ENCODE measurements at places on chromosomes 1 and 21.
A peak's percentile ranks its signal among the peaks of the same experiment; 100 is the strongest.

- no peak for DNase-seq
Measured at GRCh38 chr1:81430236-81430938, 370.3 kb upstream of the ADGRL2 start.

- DNase-seq: no peak
Measured at GRCh38 chr21:30957010-30957409, 75.6 kb upstream of the KRTAP11-1 start.

DNA sequence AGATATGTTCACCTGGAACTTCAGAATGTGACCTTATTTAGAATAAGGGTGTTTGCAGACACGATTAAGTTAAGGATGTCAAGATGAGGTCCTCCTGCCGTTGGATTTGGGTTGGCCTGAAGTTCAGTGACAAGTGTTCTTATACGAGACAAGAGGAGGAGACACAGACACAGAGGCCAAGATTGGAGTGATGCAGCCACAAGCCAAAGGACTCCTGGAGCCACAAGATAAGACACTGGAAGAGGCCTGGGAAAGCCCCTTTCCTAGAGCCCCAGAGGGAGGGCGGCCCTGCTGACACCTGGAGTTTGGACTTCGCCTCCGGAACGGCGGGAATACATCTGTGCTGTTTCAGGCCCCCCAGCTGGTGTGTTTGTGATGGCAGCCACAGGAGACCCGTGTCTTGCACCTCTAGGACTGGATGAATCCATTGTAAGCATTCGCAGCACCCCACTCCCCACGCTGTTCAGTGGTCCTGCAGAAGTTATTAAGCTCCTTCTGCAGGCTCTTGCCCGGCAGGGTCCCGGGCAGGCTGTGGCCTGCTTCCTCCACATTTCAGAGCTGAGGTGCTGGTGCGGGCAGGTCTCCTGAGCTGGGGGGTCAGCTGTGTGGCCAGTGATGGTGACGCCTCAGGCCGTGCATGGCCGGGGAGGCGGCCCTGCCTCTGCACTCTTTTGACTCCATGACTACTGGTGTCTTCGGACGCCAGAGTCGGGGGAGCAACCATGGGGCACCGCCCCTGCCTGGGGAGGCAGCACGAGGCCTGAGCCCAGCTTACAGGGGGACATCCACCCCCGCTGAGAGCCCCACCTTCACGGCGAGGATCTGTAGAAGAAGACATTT is 34.6 kb downstream of the UMODL1 start:
- no peak for DNase-seq

GRCh38 chr21:37424396-37424795 is 57.8 kb downstream of the DYRK1A start:
- no peak for DNase-seq

DNA sequence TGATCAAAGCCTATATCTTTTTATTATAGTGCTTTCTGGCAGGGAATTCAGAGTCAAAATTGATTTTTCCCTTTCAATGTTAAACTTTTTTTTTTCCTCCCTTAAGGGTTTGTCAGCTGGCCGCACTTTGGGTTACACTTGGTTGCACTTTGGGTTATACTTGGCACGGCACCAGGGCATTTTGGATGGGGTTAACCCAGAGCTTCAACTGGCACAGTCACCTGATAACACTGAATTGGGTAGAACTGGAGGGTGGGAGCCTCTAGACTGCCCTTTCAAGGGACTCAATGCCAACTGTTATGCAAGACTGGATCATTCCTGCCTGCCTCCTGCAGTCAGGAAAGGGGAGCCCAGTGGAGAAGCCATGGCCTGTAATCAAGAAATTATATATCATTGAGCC is 211.5 kb downstream of the KCNJ6 start:
- no peak for DNase-seq

DNA sequence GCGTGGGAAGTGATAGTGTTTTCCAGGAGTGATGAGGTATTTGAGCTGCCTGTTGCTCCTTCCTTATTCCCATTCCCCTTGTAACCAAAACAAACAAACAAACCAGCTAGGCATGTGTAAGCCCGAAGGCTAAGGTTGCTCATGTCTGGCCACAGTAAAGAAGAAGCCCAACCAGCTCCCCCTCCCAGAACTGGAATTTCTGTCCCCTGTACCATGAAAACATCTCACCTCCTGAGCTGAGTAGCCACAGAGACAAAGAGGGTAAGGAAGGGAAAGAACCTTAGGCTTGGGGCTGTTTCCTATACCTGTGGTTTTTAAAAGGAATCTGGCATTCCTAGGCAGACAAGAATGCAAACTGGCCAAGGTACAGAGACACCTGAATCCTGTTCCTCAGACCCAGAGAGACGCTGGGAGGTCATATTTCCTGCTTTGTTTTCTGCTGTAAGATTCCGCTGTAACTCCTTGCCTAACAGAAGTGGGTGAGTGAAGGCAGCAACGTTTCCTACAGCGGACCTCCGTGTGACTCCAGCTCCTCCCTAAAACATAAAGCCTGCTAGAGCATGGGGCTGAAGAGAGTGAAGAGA is 41.7 kb upstream of the RAB4A start:
- no peak for DNase-seq

DNA sequence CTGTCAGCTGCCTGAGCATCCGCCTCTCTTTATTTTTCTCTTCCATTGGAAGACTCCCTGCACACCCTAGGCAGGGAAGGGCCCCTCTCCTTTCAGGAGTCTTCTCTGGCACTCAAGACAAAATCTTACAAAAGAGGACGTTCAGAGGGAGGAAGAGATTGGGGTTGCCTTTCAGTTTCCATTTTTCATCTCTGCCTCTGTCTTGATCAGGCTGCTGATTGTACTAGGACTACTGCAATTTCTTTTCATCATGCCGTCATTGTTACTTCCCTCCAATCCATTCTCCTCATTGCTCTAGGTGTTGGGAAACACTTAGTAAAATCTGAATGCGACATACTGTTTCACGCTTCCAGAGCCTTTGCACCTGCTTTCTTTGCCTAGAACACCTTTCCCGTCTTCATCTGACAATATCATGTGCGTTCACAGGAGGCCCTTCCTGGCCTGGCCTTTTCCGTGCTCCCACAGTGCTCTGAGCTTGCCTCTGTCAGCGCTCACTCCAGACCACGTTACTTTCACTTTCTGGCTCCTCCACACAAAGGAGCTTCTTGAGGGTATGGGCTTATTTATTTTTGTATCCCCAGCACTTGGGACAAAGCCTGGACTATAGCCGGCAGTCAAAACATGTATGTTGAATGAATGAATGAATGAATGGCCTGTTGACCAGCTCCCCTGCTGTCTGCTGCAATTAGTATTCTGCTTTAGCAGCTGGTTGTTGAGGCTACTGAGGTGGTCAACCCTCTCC is 10.9 kb downstream of the LRRC71 start:
- DNase-seq: no peak

DNA sequence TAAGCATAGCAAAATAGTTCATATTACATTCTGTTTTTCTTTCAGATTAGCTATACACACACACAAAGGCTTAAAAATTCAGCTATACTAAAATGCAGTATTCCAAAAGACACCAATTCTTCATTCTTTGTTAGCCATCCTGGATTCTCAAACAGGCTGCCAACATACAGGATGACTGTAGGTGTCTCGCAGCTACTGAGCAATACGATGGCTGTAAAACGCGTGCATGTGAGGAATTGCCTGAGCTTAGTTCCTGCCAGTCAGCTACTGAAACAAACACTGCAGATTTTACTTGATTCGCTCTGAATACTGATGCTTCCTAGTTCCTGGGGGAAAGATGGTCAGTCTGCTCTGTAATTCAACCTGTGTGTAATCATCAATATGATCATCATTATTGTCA is 24.7 kb upstream of the HMGN1 start:
- peak; percentile 47 for DNase-seq

GRCh38 chr1:39758556-39759435 is 12.4 kb downstream of the OXCT2 start:
- no peak for DNase-seq

GRCh38 chr1:64873576-64873975 is 92.8 kb downstream of the JAK1 start:
- no peak for DNase-seq

GRCh38 chr1:3590139-3590763 is 21.1 kb downstream of the MEGF6 start:
- DNase-seq: no peak

GRCh38 chr1:116346943-116347673 is 25.9 kb upstream of the ATP1A1 start:
- no peak for DNase-seq
